Stimulated activated CD4-positive, alpha-beta T cell treated with anti-CD3 and anti-CD28 coated beads, TNF-alpha, amount 100 ng/mL, for 24 hours (primary cell): ENCODE measurements at places on chromosomes 2 and 18.

DNA sequence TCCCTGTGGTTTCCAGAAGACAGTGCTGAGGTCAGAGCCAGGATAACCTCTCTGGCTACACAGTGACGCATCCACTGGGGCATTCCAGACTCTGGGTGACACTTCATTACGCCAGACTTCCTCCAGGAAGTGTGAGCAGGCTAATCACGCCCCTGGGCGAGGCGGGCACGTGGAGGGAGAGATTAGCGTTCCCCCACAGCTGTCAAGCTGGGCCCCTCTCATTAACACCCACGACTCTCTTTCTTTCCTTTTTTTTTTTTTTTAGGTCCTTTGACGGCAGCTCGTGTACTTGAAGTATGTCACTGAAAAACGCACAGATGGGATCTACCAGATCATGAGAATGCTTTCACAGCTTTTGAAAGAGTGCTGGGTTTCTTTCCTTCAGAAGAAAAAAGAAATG, 274.6 kb downstream of the AFF3 start:
- no peak for DNase-seq

GRCh38 chr2:230751062-230751461, 38.4 kb downstream of the CAB39 start:
- DNase-seq = no peak

DNA sequence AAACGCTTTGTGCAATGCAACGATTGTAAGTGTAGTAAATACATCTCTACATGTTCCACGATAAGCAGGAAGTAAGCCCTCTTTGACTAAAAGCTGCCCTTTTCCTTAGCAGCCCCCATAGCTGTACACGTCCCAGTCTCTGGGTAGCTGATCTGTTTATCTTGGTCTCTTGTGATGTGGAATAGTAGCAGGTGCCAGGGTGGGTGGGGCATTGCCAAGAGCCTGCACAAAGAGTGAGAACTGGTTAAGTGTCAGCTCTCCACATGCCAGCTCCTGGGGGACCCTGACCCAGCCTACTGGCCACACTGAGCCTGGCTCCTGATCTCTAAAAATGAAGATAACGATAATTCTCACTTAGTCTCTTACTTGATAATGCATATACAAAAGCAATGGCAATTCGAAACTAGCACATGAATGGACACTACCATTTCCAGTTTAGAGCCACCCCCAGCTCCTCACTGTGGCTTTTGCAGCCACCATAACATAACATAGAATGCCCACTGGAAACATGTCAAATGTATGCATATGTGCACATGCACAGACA, 92.3 kb downstream of the MYT1L start:
- DNase-seq = no peak

GRCh38 chr18:32081881-32082280, 9.8 kb upstream of the RNF138 start:
- no peak for DNase-seq

GRCh38 chr2:6148882-6149281, 456.7 kb downstream of the SOX11 start:
- DNase-seq = no peak

- DNase-seq = no peak
Measured at GRCh38 chr2:10810202-10811161, 2.1 kb downstream of the PDIA6 start.

DNA sequence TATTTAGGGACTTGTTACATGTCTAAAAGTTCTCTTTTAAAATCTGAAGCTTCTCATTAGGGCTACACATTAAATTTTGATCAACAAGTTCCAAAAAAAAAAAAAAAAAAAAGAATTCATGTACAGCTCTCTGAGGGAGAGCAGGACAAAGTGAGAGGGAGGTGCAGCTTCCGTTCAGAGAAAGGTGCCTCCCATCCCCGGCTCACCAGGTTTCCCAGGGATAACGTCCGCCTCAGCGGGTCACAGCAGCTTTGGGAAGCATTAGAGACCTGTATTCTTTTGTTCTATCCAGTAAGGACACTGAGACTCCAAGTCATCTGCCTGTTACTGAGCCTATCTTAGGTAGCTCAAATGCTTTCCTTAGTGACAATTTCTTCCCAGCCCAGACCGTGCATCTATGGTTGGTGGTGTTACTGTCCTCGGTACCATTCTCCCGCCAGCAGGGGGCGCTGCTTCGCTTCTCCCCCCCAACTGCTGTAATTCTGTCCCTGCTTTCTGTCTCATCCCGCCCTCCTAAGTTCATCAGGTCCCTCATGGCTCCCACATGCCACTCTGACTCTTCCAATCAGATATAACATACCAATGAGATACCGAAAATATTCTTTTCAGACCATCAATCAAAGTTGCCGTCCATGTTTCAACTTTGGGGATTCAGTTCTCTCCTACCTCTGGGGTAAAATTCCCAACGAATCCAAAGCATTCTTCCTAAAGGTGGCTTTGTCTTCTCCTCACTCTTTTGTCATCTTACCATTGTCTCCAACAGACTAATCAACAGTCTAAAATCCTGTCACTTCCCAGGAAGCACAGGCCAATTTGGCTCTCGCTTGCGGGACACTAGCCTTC, 466.5 kb downstream of the METTL4 start:
- DNase-seq = peak; percentile 7

DNA sequence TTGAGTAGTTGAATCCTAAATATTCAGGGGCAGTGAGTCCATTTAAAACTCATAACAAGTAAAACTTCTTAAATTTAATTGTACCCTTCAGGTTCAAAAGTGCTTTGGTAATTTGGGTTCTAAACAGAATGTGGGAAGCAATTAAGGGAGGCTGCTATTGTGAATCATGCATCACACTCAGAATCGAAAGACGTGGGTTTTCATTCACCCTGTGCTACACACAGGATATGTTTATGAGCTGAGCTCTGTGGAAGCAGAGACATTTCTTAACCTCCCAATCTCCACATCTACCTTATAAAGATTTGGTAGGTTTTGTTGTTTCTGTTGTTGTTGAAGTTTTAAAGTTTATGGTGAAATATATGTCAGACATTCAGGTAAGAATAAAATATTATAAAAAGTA, 633.4 kb downstream of the DPP10 start:
- no peak for DNase-seq

DNA sequence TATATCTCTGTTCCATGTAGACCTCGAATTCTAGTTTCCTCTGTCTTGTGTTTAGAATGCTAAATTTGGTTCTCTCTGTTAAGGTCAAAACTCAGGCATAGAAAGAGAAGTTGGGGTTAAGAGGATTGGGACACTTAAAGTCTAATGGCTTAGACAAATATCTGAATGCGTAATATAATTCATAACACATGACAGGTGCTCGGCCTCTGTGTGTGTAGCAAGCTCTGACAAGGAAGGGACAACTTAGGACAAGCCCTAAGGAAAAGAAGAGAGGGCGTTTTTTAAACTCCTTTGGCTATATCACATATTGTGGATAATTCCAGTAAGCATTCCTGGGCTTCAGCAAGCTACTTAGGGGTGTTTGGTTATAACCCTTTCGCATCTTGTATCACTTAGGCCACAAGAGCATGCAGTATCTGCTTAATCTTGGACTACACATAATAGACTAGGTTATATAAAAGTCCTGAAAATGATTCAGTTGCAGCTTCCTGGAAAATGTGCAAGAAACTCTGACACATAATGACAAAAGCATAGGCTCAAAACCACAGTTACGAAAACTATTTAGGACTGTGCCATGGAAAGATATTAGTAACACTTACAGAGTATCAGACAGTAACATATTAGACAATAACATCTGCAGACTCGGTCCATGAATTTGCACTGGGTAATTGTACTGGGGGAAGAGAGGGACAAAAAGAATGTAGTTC, 16.1 kb upstream of the CREB1 start:
- no peak for DNase-seq

DNA sequence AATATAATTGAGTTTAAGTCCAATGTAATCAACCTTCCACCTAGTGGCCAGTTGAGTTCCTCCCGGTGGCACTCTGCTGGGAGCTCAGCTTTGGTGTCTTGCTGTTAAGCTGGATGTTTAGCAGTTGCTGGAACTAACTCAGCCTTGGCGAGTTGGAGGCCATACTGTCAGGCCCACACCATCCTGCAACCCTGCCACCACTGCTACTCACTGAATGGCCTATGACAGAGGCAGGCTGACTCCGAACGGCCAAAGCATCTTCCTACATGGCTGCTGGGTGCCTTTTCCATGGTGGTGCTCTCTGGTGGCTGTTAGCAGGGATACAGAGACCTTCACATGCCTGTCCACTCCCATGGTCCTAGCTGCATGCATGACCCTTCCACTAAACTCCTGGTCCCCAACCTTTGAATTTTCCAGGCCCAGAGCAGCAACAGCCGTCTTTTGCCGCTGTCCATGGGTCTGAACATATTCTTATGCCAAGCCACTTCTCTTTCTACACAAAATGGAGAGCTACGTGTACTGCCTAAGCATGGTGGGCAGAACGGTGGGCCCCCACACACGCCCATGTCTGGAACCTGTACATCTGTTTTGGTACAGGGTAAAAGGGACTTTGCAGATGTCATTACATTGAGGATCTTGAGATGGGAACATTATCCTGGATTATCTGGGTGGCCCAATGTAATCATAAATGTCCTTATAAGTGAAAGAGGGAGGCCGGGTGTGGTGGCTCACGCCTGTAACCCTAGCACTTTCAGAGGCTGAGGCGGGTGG, 15.0 kb upstream of the TRAF3IP1 start:
- DNase-seq = no peak

DNA sequence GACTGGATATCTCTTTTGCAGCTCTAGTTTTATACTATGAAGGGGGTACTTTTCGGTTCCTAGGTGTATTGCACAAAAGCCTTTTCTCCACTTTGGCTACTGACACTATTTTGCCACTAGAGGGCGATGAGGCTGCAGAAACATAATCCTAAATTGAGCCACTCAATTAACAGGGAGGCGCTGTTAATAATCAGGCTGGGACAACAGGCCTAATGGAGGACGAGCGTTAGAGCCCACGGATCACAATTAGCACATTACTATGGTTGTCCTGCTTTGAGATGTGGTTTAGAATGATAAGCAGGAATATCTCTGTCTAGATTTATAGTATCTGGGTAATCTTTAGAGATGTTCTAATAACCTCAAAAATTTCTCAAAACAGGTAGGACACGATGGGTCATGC, 62.2 kb upstream of the PMAIP1 start:
- peak; percentile 35 for DNase-seq

DNA sequence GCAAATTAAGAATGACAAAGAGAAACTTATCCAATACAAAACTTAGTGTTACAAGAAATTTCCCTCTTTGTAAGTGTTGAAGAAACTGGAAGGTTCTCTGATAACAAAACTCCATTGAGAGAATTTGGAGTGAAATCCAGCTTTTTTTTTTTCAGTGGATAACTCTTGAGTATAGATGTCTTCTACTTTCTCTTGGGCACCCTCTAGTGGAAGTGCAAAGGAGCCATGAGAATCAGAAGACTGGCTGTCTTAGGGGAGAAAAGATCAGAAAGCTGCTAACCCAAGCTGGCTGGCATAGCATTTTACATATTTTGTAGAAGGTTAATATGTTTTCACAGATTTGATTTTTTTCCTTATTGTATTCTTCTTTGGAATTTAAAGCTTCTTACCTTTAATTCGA, 138.8 kb upstream of the SATB2 start:
- DNase-seq = no peak

DNA sequence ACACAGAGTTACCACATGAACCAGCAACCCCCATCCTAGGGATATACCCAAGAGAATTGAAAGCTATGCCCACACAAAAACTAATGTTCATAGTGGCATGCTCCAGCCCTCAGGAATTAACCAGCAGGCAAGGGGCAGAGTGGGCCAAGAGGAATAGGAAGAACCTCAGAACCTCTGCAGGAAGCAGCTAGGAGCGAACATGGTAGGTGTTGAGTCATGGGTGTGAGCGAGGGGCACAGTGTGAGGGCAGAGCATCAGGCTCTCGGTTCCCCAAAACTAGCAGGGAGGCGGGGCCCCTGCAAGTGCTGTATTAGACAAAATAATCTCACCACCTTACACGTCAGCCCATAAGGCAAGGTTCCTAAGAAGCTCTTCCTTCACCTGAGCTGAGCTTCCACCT, 5.6 kb upstream of the RUFY4 start:
- no peak for DNase-seq

DNA sequence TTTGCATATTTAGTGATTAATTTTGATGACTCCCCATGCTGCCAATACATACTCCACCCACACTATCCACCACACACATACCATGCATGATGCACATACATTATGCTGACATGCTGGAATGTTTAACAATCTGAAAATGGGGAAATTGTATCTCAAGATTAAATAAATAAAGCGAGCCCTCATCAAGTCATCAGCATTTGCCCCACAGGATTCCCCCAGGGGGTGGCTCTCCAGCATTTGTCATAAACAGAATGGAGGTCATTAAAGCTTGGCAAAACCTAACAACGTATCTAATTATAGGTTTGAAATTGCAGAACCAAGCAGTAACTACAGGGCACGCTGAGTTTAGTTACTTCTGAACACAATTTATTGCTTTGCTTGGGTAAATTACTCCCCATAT, 141.2 kb upstream of the TACR1 start:
- DNase-seq = no peak

DNA sequence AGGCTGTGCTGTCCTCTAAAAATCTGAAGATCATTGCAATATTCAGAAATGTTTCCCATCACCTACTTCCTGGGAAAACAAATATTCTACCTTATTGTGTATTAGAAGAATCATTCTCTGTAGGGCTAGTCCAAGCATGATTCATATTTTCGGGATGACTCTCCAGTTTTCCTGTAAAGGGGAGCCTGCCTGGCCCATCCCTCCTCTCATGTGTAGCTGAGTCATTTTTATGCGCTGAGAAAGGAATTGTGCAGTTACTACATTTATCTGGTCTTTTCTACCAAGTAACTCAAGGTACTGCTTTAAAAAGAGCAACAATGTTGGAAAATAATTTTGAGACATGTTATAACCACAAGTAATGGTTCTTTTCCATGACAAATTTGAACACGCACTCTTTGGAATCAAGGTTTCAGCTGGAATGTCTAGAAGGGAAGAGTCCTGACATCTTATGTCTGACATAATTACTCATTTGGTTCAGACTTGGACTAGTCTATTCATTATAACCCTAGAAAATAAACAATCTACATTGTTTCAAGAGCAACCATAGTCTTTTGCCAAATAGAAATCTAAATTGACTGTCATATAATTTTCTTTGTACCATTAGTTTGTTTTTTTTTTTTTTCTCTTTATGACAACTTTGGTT, 6.6 kb downstream of the DSG3 start:
- DNase-seq = no peak

- DNase-seq = no peak
Measured at GRCh38 chr2:57809230-57809629, 237.4 kb upstream of the VRK2 start.

DNA sequence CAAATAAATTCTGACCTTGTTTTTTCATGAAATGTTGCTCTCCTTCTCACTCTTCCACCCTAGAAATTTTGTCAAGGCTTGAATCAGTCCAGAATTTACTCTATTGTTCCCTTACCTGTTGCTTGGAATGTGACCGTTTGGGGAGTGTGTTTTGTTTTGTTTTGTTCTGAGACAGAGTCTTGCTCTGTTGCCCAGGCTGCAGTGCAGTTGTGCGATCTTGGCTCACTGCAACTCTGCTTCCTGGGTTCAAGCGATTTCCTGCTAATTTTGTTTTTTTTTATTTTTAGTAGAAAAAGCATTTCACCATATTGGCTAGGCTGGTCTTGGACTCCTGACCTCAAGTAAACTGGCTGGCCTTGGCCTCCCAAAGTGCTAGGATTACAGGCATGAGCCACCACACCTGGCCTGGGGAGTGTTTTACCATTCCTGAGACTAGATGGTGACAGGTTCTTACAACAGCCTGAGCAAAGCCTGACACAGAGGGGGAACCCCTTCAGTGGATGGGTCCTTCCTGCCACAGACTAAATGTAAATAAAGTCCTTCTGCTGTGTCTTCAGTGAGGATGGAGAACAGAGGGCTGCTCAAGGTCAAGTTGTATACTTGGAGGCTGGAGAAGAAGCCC, 52.0 kb downstream of the HAUS1 start:
- DNase-seq = no peak
